ENCODE measurements at places on chromosomes 16 and 17.

DNA sequence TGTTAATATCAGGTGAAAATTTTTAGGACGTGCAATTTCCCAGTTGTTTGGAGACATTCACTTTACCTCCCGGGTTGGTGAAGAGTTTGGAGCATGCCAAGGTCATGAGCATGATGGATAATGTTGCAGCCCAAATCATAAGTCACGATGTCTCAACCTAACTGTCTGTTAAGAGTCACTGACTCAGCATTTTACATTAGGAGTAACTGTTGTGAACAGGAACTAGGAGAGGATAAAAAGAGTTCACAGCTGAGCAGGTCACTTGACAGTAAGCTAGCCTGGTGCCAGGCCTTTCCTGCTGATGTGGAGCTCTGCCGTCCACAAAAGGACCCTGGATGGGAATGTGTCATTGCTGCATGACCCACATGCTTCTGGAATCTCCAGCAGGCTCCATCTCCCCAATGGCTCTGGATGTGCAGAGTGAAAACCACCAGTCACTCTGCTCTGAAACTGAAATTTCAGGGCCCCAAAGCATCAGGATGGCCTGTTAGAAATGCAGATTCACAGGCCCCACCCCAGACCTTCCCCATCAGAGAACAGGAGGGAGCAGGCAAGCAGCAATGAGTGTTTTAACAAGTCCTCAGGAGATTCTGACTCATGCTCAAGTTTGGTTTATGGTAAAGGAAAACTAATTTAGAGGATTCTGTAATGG is 371.6 kb upstream of the MAF start:
- DNase-seq = no peak

DNA sequence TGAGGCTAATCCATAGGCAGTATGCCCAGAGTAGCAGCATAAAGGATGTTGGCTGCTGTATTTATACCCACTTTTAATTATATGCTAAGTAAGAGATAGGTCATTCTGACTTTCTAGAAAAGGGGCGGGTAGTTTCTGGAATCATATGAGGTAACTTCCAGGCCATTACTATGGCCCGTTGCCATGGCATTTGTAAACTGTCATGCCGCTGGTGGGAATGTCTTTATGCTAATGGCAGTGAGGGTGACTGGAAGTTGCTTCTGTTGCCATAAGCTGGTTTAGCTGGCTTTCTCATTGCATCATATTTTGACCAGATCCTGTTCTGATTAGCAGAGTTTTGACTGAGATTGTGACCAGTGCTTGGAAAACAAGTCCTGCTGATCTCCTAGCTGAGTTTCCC is 929.6 kb upstream of the CDH8 start:
- DNase-seq = no peak

DNA sequence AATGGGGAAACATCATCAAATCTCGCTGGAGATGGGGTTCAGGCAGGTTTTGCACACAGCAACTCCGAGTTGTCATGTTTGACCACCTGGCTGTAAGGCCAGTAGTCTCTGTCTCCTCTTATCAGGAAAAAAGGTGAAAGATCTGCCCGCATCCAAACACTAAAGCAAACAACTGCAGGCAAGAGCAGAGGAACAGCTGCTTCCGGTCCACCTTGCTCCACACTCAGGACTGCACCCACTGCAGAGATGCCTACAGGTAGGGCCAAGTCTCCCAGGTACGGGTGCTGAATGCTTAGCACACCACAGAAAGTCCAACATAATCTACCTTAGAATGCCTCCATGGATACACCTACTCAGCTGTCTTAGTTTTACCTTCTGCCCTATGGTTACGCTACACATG is 7.3 kb downstream of the TEX2 start:
- no peak for DNase-seq

- DNase-seq = peak; percentile 33
These were observed 47.7 kb downstream of the TUBD1 start for GRCh38 chr17:59844884-59845594.

DNA sequence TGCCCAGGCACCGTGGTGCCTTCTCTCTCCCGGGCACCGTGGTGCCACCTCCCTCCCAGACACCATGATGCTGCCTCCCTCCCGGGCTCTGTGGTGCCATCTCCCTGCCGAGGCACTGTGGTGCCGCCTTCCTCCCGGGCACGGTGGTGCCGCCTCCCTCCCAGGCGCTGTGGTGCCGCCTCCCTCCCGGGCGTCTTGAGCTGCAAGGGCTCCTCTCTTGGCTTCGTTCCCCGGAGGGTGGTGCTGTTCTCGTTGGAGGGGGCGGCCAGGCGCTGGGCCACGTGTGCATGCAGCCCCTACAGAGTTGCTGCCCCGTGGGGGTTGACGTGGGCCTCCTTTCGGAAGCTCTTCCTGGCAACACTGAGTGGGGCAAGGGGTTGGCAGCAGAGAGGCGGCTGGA is 8.2 kb downstream of the CENPX start:
- DNase-seq = no peak

- DNase-seq = no peak
These were observed 527 bp downstream of the UNC45B start for GRCh38 chr17:35148144-35148543.

- no peak for DNase-seq
These were observed 11.0 kb downstream of the UBALD1 start for GRCh38 chr16:4603624-4604170.

- DNase-seq = no peak
These were observed 23.4 kb downstream of the RNFT1 start for GRCh38 chr17:59941131-59941530.

GRCh38 chr16:86252596-86252995 is 257.7 kb upstream of the FOXF1 start:
- no peak for DNase-seq

GRCh38 chr16:74561626-74562025 is 45.3 kb downstream of the GLG1 start:
- DNase-seq = no peak

GRCh38 chr16:48087639-48088038 is 68.2 kb downstream of the ABCC12 start:
- no peak for DNase-seq

DNA sequence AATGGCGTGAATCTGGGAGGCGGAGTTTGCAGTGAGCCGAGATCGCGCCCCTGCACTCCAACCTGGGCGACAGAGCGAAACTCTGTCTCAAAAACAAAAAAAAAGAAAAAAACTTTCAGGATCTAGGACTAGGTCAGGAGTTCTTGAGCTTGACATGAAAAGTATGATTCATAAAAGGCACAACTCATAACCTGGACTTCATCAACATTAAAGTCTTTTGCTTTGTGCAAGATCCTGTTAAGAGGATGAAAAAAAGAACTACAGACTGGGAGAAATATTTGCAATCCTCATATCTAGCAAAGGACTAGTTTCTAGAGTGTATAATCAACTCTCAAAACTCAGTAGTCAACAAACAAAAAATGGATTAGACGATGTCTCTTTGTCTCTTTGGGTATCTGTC is 40.0 kb downstream of the TBC1D16 start:
- no peak for DNase-seq

DNA sequence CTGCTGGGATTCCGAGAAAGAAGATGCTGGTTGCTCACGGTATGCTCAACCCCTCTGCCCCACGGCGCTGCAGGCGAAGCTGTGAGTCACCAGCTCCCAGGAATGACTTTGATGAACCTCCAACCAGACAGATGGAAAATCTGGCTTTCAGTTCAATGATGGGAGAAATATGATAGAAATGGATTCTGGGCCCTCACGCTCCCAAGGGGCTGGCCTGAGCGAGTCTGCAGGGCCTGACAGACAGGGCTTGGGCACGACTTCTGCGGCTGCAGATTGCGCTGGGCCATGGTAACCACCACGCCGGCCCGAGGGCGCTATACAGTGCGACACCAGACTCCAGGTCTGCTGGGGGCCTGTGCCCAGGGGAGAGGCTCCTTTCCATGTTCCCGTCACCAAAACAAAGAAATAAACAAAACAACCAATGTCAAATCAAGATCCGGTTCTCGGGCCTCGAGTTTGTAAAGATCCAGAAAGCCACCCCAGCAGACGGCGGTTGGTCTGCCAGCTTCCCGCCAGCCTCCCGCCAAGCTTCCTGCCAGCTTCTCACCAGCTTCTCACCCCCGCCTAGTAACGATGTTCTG is 11.1 kb upstream of the ABR start:
- no peak for DNase-seq

GRCh38 chr16:79810449-79811189 is 210.1 kb upstream of the MAF start:
- no peak for DNase-seq

All from DMS153 (cell line).